ENCODE measurements at places on chromosomes 13 and 19.

DNA sequence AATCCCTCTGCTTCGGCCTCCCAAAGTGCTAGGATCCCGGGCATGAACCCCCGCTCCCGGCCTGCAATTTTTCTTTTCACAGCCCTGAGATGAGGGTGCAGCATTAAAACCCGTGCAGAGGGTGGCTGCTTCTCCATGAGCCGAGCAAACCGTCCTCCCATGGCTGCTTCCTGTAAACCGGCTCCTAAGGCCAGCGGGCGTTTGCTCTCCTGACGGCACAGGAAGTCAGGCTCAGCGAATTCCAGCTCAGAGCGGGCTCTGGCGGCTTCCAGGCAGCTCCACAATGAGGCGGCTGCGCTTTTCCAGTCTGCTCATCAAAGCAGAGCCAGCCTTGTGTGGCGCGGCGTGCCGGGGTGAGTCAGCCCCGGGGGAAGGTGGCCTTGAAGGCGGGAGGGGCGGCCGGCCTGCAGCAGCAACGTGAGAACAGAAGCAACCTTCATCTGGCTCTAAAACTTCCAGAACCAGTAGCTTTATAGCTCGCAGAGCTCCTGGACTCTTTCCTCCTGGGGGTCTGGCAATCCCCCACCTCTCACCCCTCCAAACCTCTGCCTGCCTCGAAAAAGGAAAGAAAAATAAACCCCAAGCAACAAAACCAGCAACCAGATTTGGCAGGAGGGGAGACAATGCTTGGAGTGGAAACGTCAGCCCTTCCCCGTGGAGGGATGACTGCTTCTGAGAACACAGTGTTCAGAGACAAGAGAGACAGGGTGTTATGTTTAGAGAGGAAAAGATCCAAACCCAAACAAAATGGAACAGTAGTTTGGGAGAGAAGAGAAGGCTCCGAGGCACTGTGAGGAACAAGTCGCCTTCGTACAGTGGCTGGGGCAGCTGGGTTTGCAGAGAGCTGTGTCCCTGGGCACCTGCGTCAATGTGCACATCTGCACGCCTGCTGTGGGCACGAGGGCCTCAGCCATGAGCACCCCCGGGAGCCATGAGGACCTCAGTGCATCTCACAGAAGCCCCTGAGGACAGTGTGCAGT is 67.8 kb downstream of the GADD45B start:
- DNase-seq, result peak; percentile 58

DNA sequence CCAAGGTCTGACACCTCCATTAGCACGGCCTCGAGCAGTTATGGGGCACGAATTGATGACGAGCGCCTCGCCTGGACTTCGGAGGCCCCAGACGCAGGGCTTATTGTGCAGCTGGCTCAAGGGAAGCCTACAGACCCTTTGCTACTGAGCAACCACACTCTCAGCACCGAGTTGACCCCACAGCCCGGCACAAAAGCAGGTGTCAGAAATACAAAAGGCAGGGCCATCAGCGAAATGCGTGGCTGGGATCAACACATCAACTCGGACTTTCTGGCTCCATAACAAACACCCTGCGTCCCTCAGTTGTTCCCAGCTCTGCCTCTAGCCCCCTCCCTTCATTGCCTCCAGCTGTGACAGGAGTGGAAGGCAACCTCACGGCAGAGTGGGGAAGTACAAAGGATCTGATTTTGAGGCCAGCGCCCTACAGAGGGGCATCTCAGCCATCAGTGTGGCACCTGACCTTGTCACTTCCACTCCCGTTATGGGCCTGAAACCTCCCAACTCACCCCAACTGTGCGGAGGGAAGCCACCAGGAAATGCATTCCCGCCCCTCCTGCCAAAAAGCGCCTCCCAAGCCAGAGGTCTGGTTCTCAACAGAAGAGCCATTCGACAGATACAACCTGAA is 18.0 kb downstream of the PEPD start:
- no peak for DNase-seq

DNA sequence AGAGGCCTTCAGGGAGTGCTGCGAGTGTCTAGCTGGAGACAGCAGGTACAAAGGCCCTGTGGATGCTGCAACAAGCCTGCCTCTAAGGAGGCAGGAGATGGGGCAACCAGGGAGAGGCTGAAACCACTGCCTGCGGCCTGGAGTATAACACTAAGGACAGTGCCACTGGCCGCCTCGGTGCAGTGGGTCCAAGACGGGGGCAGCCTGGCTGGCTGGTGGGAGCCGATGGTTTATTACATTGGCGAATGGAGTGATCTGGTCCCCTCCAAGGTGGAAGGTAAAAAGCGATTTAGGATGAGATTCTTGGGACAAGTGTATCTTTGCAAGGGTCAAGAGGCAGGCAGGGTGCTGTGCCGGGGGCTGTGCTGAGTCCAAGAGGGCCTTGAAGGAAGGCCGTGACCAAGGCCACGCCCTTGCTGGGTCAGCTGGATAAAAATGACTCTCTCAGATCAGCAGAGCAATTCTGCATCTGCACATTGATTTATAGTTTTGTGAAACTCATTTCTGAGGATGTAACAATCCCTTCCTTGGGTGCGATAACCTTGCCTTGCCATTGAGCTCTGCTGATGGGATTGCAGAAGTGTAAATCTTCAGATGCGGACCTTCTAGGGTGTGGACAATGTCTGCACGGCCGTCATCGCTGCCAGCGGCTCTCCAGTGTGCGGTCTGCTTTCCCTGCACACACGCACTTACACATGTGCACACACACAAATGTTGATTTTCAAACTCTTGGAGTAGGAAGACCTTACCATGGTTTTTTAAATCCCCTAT is 6.0 kb downstream of the TMEM255B start:
- DNase-seq, result no peak

GRCh38 chr19:14416817-14417231 is 2.3 kb downstream of the DDX39A start:
- no peak for DNase-seq

DNA sequence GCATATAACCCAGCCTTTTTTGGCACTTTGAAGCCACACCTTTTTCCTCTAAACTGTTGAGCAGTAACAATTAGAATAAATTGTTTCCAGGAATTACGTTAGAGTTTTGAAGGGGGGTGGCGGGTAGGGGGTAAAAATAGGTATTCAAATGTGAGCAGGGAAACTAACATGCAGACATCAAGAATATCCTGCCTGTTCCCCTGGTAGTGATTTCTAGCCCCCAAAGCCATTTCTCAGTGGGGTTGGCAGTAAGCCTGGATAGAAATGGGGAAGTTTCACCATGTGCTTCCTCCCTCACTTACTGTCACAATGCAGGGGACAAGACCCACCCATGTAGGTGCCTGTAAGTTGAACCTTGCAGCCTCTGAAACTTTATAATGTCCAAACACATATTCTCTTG is 3.8 kb downstream of the DOCK9 start:
- no peak for DNase-seq

DNA sequence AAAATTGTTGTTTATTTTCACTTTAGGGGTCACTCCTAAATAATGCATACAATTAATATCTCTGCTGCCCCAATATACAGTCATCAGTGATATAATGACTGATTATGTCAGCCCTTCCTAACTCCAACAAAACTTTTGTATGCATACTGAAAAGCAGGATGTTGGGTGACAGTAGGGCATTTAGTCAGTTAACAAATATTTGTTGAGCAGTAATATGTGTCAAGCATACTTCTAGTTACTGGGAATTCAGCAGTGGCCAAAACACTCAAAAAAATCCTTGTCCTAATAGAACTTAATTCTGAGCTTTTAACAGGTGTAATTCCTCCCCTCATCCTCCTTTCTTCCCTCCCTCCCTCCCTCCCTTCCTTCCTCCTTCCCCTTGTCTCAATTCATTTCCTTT is 560.7 kb upstream of the KLHL1 start:
- no peak for DNase-seq

- DNase-seq, result no peak
Measured at GRCh38 chr13:112771877-112772538, 82.2 kb downstream of the ATP11A start.

GRCh38 chr19:4445963-4446703 is 11.5 kb downstream of the UBXN6 start:
- DNase-seq, result no peak

DNA sequence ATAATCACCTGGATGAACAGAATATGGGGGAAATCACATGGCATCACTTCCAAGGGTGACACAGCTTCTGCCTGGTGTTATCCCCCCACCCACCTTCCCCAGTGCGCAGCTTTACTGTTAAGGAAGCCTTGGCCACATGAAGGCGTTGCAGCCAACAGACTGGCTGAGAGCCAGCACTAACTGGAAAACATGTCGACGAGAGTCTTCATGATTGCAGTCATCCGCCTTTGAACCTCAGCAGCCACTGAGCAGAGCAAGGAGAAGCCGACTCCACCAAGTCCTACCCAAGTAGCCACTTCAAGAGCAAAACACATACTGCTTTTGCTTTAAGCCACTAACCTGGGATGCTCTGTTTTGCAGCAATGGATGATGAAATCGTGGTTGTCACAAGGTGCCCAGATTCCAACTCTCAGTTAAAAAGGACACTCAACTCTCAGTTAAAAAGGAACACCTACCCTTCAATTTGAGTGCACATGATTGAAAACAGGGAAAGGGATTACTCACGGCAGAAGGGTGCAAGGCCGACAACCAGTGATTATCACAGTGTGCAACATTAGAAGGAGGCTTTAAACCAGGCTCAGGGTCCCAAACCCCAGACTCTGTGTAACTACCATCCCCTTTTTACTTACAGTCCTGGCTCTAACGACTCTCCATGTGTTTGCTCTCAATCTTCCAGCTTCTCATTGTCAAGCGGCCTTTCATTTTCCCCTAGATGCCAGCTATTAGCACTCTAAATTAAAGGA is 149.1 kb downstream of the KLF12 start:
- peak; percentile 67 for DNase-seq

Measured in activated CD4-positive, alpha-beta T cell treated with anti-CD3 and anti-CD28 coated beads for 1 hour (primary cell).